NCI-H2171 treated with DMSO at 0.1 percent for 48 hours (cell line): ENCODE measurements at places on chromosomes 6 and 20.

DNA sequence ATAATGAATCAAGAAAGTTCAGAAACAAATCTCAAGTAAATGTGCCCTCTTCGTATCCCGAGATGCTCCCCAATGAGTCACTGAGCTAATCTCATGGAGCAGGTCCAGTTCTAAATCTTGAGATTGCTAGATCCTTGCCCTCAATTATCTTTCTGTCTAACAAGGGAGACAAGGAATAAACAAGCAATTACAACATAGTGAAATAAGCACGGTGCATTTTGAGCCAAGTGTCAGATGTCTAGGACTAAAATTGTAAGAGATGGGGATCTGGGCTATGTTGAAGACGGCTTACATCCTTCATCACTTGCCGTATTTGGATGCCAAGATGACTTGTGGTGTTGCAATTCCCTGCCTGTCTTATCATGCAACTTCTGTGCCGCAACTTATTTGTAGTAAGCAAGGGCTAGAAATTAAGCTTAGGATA, 56.5 kb upstream of the ADGRF1 start:
- DNase-seq = no peak

GRCh38 chr6:3693831-3694230, 57.7 kb downstream of the PXDC1 start:
- no peak for DNase-seq

DNA sequence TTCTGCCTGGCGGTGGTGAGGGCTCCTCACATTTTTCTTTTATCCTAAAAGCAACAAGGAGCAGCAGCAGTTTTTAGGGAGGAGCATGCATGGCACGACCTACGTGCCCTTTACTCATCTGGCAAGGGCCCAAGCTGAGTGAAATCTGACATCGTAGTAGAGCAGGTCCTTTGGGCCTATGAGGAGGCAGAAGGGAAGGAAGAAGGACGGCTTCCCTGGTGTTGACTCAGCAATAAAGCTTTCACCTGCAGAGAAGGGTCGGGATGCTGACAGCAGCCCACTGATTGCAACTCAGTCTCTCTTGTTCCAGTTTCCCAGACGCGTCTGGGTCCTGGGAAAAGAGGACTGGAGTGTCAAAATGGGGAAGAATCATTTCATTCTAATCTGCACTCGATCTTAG, 409.1 kb upstream of the AGPAT4 start:
- no peak for DNase-seq

DNA sequence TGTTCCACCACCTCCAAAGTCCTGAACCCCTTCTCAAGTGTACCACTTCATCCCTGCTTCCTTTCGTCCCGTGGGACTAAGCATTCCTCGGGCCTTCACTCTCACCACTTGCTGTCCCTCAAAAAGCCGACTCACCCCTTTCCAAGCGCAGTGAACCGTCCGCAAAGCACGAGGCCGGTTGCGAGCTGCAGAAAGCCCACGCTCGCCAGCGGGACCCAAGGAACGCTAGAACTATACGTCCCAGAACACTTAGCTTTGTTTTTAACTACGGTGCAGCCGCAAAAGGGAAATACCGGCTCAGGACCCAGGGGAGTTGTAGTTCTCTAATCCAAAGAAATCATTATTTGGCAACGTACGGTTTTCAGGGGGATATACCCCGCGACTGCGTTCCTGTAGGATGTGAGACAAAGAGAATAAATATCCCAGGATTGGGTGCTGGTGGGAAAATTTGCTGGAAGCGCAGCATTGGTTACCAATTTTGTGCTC, 416 bp upstream of the POLR1H start:
- no peak for DNase-seq

DNA sequence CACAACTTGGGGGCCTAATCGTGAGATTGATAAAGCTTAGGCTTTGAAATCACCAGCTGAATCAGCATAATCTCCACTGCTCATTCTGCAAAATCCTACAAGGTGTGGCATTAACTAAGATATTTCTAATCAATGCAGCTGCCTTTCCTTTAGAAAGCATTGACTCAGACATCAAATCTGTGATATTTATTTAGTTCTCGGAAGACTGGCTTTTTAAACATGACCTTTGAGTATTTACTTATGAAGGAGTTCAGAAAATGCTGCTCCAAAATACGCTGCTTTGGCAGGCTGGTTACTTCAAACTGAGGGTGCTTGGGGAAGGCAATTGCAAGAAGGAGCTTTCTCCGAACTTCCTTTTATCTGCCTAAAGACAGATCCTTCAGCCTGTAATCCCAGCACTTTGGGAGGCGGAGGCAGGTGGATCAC, 23.7 kb upstream of the FUCA2 start:
- no peak for DNase-seq

- no peak for DNase-seq
Measured at GRCh38 chr20:35002426-35003210, 47.0 kb downstream of the MYH7B start.

DNA sequence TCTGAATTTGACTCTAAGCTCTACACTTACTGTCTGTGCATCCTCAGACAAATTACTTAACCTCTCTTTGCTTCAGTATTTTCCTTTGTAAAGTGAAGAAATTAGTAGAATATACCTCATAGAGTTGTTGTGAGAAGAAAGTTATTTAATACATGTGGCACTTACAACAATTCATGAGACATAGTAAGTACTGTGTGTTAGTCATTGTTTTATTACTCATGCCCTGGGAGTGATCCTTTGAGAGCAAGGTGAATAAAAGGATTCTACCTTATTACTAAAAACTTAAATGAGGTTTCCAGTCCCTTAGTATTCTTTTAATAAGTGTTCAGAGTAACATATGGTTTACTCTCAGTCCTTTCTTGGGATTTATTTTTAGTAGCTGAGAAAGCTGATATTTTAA, 233.6 kb upstream of the MAP3K7 start:
- DNase-seq = no peak

DNA sequence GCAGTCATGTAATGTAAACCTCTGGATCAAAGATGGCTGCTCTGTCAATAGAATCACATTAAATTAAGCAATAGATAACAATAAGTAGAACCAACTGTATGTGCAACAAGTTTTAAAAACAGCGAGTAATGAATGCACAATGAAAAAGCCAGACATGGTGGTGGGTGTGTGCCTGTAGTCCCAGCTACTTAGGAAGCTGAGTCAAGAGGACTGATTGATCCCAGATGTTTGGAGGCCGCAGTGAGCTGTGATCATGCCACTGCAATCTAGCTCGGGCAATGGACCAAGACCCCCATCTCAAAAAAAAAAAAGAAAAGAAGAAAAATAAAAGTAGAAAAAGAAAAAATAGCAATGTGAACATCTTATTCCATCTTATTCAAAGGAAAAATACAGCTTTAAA, 558.7 kb upstream of the MMS22L start:
- no peak for DNase-seq

- DNase-seq = no peak
Measured at GRCh38 chr6:10414756-10415616, at the start of gene TFAP2A. TSS of gene TFAP2A (minus strand) at chr6:10415074. CDS start at chr6:10414991, 83 bp downstream.

DNA sequence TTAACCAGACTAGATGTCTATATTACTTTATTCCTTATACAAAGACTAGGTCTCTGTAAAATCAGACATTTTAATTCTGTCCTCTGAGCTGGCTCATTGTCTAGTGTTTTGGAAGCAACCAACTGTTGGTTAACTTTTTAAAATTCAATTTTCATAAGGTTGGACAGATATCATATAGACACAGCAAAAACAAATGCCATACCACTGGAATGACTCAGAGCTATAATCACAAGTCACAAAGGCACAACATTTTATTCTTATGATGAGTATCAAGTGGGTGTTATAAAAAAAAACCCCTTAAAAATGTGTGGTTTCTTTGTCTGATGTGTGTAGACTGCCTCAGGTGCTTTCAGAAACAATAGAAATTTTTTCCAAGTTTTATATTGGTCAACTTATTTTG, 296.2 kb upstream of the MARCKS start:
- no peak for DNase-seq

GRCh38 chr6:37660317-37660716, 37.4 kb downstream of the MDGA1 start:
- no peak for DNase-seq

DNA sequence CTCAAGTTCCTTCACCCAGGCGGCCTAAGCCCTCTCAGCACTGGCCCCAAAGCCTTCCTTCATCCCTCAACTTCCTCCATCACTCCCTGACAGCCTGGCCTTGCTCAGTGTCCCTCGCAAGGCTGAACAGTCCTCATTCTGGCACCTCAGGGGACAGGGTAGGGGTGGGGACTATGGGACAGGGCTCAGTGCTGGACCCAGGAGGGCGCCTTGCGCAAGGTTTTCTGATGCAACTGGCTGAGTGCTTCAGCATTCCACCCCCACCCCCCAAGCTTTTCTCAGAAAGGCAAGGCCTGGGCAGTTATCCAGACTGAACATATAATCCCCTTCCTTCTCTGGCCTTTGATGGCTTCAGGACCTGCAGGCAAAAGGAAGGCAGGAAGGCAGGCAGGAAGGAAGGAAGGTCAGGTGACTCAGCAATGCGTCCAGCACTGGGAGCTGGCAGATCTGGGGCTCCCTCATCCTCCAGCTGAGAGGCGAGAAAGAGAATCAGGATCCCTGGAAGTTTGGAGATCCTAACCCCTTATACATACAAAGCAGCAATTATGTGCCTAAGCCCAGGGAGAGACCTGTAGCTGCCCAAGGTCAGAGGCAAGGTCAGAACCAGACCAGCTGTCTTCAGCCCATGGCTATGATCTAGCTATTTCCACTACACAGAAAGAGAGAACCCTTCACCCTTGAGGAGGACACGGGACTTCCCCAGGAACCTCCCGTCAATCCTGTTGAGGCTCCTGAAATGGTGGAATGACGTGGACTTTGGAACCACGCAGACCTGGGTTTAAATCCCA, 8.6 kb upstream of the TRIB3 start:
- no peak for DNase-seq

- peak; percentile 98 for DNase-seq
Measured at GRCh38 chr20:53718142-53719021, 124.7 kb upstream of the ZNF217 start.

DNA sequence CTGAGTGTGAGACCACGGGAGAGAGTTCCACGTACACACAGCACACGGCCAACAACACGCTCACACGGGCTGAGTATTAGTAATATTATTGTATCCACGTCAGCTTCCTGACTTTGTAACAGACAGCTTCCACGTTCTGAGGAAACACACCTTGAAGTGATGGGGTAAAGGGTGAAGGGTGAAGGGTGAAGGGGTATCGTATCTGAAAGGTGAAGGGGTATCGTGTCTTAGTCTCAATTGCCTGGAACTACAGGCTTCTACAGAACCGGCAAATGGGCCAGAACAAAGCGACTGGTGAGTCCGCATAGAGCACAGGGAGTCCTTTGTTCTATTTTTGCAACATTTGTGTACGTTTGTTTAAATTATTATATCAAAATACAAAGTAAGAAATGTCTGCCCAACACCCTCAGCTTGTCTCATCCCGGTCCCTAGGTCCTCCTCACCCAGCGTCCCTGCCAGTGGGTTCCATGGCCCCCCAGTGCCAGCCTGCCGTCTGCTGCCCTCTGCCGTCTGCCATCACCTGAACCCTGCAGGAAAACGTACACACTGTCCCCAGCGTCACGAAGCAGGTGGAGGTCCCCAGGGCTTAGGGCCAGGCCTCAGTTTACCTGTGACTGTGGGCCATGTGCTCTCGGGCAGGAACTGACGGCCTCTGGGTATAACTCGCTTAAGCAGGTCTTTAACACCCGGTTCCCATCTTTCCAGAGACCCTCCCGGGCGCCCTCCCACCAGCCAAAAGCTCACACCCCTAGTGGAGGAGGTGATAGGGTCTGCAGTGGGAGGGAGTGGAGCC, 4.4 kb upstream of the HELZ2 start:
- no peak for DNase-seq

GRCh38 chr6:38149531-38149930, 330.0 kb downstream of the ZFAND3 start:
- no peak for DNase-seq

DNA sequence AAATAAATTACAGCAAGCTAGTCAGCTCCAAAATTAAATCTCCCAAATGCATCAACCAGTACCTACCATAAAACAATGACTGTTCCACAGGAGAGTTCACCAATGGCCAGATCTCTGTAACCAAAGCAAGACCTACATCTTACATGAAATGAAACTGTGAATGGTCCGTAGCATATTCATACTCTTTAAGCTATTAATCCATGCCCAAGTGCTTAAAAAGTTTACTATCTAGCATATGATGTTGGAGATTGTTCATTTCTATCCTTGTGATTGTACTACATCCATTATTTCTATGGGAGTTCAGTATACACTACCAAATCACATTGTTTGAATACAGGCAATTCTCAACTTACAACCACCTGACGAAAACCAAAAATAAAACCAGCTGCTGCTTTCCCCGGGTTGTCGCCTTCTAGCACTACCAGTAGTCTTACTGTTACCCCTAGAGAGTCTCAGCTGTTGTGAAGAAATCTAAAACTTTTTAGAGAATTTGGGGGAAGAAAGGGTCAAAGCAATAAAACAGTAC, 38.0 kb downstream of the HIVEP2 start:
- DNase-seq = no peak

DNA sequence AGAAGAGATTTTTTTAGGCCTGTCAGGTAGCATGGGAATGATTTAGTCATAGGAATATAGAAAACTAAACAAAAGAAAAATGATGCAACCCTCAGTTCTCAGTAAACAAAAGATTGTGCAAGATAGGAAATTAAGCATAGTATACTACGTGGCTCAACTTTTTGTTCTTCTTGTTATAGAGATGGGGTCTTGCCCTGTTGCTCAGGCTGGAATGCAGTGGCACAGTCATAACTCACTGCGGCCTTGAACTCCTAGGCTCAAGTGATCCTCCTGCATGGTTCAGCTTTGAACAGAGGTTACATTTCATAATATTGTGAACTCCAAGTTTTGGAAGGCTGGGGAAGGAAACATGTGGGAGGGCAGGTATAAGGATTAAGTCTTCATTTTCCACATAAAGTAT, 28.5 kb downstream of the SLX4IP start:
- DNase-seq = no peak

- DNase-seq = no peak
Measured at GRCh38 chr6:15375638-15376290, 129.9 kb downstream of the JARID2 start.

GRCh38 chr6:11294228-11294627, 61.8 kb upstream of the NEDD9 start:
- DNase-seq = no peak

- DNase-seq = no peak
Measured at GRCh38 chr6:37889051-37889450, 69.5 kb downstream of the ZFAND3 start.

DNA sequence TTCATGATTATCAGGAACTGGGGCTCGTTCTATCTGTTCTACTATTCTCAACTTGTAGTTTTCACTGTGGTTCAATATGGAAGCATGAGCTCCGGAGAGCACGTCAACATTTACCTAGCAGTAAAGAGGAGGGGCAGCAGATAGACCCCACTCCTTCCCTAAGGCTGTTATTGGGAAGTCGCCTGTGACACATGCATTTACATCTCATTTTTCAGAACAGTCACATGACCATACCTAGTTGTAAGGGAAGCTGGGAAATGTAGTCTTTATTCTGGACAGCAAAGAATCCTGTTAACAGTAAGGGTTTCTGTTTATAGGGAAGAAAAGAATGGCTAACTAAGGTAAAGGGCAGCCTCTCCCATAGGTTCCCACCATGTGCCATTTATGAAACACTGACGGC, 158.3 kb downstream of the ZFP64 start:
- DNase-seq = peak; percentile 26

GRCh38 chr20:55386686-55387085, 618.6 kb downstream of the CBLN4 start:
- no peak for DNase-seq

GRCh38 chr20:35145141-35145564, 2.0 kb downstream of the EDEM2 start:
- peak; percentile 76 for DNase-seq

- peak; percentile 35 for DNase-seq
Measured at GRCh38 chr20:4592316-4593148, 129.2 kb upstream of the PRND start.
